ENCODE measurements at places on chromosomes 4 and X.

DNA sequence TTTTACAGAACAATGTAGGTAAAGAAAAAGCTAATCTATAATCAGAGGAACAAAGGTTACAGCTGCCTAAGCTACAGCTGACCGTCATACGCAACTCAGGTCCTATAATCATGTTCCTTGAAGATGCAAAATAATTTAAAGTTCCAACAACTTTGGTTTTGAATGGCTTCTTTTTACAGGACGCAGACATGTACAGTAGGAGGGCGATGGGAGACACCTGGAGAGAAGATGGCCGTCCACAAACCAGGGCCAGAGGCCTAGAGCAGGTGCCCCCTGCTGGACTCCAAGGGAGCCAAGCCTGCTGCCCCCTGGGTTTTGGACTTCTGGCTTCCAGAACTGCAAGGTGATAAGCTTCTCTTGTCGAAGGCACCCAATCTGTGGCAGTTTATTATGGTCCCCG, 10.6 kb downstream of the HGFAC start:
- no peak for DNase-seq

- no peak for DNase-seq
Measured at GRCh38 chr4:26746802-26747213, 113.8 kb upstream of the STIM2 start.

GRCh38 chr4:9765091-9765490, 16.3 kb upstream of the DRD5 start:
- no peak for DNase-seq

DNA sequence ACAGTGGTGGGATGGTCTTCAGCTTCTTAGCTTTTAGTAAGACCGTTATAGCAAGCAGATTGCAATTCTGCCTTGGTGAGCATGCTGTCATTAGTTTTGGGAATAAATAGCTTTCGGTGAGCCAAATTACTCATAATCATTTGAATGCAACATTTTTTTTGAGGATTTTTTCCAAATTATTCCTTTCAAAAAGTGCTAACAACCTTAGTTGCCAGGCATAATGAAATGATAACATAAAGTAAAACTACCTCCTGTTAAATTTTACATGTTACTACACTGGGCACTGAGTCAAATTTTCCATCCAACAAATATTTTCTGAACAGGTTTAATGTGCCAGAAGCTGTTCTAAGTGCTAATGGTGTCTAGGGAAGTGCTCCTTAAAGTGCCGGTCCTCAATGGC, 15.8 kb upstream of the NPFFR2 start:
- no peak for DNase-seq

DNA sequence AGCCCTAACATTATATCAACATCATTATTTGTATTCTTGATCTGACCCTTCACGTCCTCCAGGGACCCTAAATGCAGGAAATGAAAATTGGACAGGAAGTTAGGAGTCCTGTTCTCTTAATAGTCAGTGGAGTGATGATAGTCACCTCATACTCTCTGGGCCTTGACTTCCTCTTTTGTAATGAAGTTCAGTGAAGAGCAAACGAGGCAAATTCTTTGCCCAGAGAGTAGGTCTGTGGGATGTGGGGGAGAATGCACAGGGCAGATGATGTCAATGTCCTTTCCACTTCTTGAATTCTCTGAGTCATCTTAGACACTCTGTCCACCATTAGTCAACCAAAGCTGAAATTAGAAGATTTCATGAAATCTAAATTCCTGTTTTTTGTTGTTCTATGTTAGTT, 17.1 kb upstream of the GPRIN3 start:
- no peak for DNase-seq

DNA sequence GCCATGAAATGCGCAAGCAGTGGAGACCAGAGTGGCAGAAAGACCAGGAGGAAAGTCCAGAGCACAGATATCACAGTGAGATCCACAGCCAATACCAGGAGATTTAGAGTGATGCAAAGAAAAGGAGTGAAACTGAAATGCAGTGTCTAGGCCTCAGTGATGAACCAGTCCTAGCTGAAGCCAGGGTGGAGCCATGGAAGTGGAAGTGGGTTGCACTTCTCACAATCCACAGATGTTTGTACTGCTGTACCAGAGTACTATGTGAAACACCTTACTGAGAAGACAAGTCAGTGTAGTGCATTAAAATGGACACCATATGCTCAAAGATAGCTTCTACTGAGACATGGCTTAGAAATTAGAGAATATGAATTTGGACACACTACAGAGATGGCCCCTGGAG, 403.3 kb downstream of the HNRNPD start:
- no peak for DNase-seq

DNA sequence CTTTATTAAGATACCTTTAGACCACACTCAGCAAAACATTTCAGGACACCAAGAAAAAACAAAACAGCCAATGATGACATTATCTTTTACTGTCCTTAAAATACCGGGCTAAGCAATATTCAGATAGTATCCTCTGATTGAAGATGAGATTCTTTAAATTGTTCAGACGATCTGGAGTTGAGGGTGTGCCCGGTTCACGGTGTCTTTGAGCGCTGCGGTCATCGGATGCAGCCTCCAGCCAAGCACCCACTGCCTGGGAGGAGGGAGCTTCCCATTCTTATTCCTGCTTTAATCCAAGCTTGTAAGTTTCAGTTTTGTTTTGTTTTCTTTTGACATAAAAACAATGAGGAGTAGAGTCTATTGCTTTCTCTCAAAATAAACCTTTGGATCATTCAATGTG, 14.1 kb downstream of the FAM149A start:
- no peak for DNase-seq

DNA sequence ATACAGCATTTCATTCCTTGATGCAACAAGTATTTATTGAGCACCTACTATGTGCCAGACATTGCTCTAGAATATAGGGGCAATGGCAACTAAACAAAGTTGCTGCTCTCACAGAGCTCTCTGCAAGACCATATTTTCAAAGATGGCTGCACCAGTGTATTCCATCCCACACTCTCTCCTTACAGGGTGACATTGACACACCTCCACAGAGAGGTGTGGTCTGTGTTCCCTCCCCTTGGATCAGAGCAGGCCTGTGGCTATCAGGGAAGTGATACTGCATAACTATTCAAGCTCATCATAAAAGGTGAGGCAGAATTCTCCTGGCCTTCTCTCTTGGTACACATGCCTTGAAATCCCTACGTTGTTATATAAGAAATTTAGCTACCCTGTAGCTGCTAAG, 95.3 kb upstream of the SOD3 start:
- no peak for DNase-seq

DNA sequence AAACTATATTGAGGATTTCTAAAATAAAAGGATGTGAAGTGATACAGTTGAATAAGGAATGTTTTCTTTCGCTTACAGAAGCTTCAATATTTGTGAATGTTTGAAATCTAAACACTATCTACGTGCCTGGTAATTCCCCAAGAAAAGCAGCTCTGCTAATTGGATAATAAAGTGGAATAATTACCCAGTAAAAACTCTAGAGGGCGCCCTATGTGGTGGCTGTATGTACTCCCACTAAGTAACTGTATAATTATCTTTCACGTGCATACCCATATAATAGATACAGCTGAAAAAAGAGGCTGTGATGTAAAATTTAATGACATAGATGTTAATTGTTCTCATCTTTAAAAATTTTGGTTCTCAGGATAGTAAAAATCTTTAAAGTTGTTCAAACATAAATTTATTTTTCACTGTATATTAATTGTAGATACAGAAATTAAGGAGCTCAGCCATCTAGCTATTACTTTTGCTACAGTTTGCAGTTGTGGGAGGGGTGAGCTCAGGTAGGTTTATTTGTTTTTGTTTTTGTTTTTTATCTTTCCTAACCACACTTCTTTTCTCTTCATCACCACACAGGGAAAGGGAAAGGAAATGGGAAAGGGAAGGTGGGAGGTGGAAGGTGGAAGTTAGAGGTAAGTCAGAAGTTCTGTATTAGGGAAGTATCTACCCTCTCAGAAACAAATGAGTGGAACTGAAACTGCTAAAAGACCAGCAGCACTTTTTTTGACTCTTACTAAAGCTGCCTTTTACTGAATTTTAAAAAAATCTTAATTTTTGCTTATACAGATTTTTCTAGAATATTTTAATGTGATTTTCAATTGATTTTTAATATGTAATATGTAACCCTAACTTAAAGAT, 151.7 kb upstream of the RPS6KA6 start:
- DNase-seq, result no peak

- no peak for DNase-seq
Measured at GRCh38 chr4:42329421-42329820, 67.9 kb upstream of the SHISA3 start.

- no peak for DNase-seq
Measured at GRCh38 chrX:47078129-47079043, at the start of gene RGN. TSS of gene RGN (plus strand) at chrX:47078443. CDS start at chrX:47081145, 2,702 bp downstream.

DNA sequence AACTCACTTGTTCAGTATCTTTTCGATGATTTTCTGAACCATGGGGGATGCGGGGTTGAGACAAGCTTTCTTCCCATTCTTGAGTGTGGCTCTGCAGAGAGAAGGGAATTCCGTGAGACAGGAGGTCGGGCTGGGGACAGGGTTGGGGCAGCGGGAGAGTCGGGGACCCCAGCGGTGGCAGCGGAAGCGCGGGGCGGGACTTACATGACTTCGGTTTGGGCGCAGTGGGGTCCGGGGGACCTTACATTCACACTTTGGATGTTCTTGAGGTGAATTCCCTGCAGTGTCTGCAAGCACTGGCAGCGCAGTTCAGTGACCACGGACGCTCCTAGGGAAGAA, 434 bp downstream of the CXCL3 start:
- DNase-seq, result no peak

DNA sequence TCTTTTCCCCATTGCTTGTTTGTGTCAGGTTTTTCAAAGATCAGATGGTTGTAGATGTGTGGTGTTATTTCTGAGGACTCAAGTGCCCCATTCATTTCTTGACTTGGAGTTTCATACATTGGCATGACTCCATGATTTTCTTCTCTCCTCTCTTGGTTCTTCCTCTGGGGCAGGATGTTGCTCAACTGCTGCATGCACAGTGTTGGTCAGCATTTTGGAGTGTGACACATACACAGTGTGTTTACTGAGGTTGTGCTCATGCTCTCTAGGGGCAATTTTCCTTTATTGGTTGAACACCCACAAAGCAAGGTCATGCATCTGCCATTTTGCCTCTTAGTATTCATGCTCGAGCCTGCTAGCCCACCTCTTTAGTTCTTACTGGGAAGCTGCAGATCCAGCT, 1993.8 kb downstream of the ARAP2 start:
- no peak for DNase-seq

DNA sequence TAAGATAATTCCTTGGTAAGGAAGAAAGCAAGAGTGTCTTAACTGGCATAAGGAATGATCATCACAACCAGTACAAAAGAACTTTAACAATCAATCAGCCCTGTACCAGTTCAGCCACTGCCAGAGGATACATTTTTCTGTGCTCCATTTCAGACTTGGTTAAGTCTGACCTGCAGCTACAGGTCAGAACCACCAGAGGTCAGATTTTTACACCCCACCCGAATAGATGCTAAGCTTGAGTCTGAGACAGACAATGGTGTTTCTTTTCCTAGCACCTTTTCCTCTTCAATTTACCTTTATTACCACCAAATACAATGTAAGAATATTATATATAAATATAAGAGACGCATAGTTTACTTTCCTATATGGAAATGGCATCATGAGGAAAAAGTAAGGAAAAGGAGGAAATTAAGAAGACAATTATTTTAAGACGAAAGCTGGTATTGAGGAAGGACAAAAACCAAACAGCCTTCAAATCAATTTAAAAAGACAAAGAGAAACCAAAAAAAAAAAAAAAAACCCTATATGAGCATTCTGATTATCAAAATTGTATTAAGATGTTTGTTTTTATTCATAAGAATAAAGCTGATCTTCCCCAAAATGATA, 215.3 kb upstream of the TTC29 start:
- DNase-seq, result no peak

GRCh38 chrX:9560219-9560618, 95.4 kb downstream of the TBL1X start:
- no peak for DNase-seq

DNA sequence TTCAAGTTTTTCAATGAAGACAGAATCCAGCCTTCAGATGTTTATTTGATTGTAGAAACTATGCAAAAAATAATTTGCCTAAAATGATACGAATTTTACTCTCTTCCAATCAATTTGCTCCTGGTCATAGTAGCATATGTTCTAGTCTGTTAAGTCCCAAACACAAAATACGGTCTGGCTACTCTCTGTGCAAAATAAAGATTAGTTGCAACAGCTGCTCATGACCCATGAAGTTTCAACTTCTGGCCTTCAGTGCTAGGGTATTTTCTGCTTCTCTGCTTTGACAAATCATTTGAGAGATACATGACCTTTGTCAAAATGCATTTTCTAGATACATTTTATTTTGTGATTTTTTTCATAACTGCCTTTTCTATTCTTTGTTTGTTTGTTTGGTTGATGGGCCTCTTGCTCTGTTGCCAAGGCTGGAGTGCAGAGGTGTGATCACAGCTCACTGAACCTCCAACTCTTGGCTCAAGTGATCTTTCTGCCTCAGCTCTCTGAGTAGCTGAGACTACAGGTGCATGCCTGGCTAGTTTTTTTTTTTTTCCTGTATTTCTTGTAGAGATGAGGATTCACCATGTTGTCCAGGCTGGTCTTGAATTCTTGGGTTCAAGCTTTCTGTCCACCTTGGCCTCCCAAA, 55.2 kb downstream of the TACR3 start:
- no peak for DNase-seq

GRCh38 chr4:92236877-92237276, 66.9 kb upstream of the GRID2 start:
- no peak for DNase-seq

DNA sequence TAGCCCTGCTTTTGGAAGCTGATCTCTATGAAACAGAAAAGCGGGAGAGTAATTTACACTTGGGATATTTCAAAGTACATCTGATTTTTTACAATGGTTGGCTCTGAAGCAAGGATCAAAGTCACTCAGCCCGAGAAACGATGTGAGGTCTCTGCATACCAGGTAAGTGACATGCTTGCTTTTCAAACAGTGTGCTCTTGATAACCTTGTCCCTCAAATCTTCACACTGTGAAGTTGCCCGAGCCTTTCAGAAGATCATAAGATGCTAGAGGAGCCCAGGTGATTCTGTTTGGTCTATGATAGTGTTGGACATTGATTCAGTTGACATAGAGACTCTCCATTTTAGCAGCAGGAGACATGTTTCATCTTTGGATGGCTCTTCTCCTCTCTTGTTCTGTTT, 47.1 kb upstream of the KLHL34 start:
- no peak for DNase-seq

- no peak for DNase-seq
Measured at GRCh38 chr4:72529148-72529822, 39.7 kb downstream of the ADAMTS3 start.

DNA sequence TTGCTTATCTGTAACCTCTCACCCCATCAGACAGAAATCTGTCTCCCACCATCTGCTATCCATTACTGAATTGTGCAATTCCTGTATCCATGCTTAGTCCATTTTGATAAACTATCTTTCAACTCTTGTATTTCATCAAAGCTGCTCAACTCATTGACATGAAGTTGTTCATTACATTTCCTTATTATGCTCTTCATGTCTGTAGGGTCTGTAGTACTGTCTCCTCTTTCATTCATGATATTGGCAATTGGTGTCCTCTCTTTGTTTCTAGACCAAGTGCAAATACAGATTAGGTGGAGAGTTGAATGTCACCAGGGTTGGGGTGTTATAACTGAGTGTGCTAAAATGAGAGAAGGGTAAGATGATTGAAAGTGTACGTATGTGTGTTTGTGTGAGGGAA, 69.2 kb upstream of the ADRA2C start:
- DNase-seq, result no peak

- no peak for DNase-seq
Measured at GRCh38 chr4:88411491-88412096, 32.9 kb downstream of the HERC6 start.

- no peak for DNase-seq
Measured at GRCh38 chrX:37348971-37349220, 268 bp upstream of the PRRG1 start.

- DNase-seq, result no peak
Measured at GRCh38 chrX:154419688-154420401, 8.5 kb downstream of the TAFAZZIN start.

Measured in stimulated activated CD8-positive, alpha-beta memory T cell treated with anti-CD3 and anti-CD28 coated beads, Interleukin-7, amount 100 ng/mL, for 4 hours (primary cell).